ENCODE measurements at places on chromosomes 5 and 9. TPM values are rescaled to one million over a fixed set of nuclear protein-coding genes. Genes with fewer than 3 reads are reported as not detected.

The KCTD16 gene
- 0.19 TPM for total RNA-seq

The TAF11L5 gene
- total RNA-seq = not detected

The VAV2 gene
- 5.2 TPM for total RNA-seq

The IL3 gene
- total RNA-seq = not detected

The KCNV2 gene
- total RNA-seq = not detected

The TLX3 gene
- total RNA-seq = not detected

The NUTM2G gene
- total RNA-seq = not detected

The UBE2R2 gene
- total RNA-seq = 22.4 TPM

DNA sequence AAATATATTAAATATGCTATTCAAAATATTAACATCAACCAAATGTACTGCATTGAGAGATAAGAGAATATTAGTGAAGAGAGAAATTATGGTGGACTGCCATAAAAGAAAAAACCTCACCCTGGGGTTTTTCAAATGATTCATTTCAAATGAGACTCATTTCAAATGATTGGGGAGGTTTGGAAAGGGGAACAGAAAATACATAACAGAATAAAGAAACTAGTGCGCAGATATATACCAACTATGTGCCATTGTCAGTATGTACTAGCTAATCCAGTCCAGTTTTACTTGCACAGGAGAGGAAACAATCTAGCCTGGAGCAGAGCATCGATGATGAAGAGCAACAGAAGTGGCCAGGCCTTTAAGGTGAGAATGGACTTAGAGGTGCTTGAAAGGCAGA is 651.6 kb upstream of the RORB start:
- no peak for DNase-seq

GRCh38 chr9:19926774-19927173 is 137.9 kb upstream of the SLC24A2 start:
- no peak for DNase-seq

DNA sequence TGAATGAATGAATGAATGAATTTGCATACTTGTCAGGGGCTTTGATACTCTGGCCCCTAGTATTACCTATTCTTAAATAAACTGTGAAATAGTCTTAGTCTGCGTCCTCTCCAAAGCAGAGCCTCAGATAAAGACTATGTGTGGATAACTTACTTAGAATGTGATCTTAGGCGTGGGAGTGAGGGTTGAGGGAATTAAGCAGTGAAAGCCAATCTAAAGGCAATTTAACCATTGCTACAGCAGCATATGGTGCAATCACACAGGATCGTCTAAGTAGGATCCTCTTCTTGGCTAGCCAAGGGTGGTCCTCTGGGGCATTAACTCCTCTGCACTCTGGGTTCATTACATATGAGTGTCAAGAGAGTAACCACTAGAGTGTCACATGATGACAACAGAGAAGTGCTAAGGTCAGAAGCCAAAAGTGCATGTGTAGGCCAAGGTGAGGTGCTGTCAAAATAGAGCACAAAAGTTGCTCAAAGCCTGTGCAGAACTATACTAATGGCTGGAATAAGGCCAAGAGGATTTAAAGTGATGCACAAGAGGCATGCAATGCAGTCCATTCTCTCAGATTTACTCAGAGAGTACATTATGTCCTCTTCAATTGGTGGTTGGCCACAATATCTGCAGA is 274.4 kb upstream of the SEMA6A start:
- no peak for DNase-seq

DNA sequence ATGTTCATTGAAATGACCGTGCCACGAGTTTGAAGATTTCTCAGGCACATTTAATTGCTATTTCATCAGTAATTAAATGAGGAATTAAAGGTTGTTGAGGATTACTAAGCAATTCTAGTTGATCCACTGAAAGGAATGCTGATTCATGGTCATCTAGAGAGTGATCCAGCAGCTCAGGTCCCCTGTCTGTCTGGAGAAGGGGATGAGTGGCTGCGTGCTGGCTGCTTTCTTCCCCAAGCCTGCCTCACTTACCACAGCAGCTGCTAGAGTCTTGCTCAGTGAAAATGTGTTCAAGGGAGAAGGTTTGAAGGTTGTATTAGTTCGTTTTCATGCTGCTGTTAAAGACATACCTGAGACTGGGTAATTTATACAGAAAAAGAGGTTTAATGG is 7.8 kb upstream of the TGFBI start:
- no peak for DNase-seq

GRCh38 chr5:37966291-37966690 is 126.5 kb upstream of the GDNF start:
- no peak for DNase-seq

DNA sequence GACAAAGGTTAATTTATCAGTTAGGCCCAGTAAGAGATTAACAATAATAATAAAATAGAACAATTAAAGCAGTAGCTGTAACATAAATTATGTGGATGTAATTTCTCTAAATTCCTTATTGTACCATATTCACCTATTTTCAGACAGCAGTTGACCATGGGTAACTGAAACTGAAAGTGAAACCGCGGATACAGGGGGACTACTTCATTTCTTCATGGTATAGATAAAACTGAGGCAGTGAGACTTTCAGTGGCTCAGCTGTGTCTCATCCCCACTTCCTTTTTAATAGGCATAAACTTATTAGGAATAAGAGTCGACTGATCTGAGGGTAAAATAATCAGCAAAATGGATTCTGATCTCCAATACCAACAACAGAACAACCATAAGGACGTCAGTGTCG is 174.0 kb upstream of the WWC1 start:
- DNase-seq = no peak

GRCh38 chr5:132011622-132012343 is at the start of gene ACSL6:
TSS of gene ACSL6 (minus strand) at chr5:132011658. CDS start at chr5:132011553, 105 bp downstream.
- DNase-seq = no peak

DNA sequence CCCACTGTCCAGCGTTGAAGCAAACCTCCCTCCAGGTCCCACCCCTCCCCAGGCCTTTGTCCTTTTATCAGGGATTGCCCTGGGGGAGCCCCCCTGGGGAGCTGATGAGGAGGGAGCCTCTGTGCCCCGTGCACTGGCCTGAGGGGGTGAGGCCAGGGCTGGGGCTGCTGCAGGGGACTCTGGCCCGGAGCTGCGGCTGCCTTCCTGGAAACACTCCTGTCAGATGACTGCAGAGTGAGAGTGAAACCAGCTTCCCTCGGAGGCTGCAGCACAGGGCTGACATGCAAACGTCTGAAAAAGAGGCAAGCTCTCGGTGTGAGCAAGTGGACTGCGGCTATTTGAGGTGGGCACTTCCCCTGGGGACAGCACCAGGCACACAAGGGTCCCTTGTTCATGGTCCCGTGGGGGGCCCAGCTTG is 4.6 kb upstream of the TRAF2 start:
- DNase-seq = no peak

DNA sequence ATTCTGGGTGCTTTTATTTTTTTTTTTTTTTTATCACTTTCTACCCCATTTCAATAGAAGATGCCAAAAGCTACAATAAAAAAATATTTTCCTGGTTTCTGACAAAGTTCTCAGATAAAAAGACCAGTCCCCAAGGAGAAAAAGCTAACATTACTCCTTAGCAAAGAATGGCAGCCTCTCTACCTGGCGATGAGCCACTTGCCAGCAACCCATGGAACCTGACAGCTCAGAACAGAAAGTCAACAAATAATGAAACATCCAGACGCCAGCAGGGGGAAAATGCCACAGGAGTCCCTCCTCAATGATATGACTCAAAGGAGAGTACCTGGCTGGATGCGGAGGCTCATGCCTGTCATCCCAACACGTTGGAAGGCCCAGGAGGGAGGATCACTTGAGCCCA is 123.2 kb downstream of the MYO10 start:
- DNase-seq = no peak

DNA sequence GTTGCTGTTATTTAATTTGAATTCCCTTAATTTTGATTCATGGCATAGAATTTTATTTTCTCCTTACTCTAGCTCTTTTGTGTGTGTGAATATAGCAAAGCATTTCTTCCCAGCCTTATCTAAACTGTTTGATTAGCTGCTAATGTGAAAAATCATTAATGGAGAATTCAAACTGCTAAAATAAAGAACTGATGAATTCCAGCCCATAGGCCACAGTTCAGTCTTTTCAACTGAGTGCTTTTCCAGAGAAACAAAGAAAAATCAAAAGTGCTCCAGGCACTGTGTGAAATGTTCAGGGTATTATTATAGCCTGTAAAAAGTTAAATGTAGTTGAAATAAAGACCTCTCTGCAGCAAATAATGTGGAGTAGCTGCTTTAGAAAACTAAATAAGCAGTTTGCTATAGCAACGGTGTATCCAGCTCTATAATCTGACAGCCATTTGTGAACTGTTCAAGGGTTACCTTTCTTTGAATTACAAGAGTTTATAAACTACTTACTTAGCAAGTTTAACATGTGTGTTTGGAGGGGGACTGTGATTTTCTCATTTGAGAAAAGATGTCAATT is 123.8 kb downstream of the GIN1 start:
- DNase-seq = no peak

- no peak for DNase-seq
Observed at GRCh38 chr5:21774281-21774680, 1078.9 kb downstream of the CDH12 start.

DNA sequence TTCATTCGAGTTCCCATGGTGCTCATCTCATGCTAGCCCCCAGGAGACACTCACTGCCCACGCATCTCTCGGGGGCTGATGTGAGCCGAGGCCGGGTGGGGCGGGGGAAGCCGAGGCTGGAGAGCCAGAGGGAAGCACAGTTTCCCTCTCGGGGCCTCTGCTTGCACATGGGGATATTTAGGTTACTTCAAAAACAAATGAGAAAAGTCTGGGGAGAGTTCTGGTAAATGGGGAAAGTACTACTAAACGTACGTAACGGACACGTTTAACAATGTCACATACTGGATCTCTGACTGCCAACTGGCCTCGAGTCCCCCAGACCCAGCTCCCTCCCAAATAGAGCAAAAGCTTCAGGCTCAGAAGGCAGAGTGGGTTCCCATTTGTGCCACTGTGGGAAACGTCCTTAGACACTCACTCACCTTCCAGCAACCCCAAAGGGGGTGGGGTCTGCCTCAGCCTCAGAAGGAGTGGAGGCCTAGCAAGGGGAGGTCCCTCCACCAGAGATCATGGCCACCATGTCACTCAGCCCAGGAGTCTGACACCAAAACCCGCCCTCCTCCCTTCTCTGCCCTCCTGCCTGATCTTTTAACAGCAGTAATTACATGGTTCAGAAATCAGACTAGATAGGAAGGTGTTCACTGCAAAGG is 33.8 kb upstream of the NTNG2 start:
- no peak for DNase-seq

DNA sequence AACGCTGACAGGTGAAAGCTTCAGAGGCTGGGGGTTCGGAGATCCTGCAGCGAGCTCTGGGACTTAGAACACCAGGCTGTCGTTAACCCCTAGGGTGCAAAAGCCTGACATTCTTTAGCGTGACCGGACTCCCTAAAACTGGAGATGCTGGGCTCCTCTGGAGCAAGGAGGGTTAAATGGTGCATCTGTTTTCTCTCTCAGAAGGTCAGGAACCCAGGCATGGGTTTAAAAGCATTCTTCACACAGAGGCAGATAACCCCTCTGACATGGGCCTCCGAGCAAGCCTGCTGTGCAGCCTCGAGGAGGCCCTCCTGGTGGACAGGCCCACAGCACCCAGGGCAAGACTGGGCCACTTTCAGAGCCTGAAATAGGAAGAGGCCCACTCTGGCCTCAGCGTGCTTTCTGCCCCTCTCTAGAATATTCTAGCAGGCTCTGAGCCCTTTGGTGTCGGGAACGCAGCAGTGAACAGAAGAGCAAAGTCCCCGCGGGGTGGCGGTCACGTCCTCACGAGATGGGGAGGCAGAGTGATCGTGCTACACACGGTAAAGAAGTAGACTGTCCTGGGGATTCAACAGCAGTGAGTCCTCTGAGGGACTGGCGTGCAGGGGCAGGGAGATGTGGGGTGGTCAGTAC is 124.8 kb downstream of the COL23A1 start:
- no peak for DNase-seq

- no peak for DNase-seq
Observed at GRCh38 chr9:4287386-4287785, 12.5 kb downstream of the GLIS3 start.

- no peak for DNase-seq
Observed at GRCh38 chr5:67200809-67201562, 4.4 kb upstream of the CD180 start.

DNA sequence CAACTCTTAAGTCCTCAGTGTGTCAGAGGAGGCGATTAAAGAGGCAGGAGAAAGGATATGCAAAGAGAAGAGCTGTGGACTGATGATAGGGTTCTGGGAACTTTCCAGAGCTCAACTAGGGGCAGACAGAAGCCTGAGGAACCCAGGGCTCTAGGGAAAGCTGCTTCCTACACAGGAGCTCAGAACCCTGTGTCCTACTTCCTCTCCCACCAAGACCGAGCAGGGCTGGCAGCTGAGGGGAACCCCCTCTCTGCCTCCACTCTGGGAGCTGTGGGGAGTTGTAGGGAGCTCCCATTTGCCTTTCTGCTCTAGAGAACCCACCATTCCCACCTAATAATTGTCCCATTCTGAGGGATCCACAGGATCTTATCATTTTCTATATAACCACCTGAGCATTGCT is 674.3 kb downstream of the ACTL7B start:
- no peak for DNase-seq

DNA sequence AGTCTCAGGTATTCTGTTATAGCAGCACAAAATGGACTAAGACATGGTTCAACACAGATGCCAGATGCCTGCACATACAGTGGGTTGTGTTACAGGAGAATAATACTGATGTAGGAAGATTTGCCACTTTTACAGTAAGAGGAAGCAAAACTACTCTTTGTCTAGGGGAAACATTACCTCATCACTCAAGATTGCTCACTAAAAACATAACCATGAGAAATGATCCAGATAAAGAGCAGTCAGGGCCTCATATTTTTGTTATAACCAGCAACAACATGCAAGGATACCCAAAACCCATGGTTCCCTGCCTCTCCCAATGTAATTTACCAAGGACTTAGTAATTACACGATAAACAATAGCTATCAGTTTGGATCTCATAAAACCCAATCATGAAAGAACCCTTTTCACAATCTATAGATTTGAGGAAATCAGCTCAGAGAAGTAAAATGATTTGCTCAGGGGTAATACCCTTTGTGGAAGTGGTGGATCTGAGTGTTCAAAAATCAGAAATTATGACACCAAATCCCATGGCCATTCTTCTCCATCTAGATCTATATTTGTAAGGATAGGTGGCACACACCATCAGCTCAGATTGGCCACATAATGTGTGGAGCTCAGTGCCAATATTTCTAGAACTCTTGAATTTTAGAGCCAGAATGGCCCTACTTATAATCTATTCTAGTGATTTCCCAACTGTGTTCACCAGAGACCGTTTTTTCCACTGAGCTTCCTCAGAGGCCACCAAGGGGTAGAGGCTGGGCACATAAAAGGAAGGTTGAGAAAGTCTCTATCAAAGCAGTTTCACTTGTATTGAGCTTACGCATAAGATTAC is 27.8 kb downstream of the DPYSL3 start:
- DNase-seq = no peak

DNA sequence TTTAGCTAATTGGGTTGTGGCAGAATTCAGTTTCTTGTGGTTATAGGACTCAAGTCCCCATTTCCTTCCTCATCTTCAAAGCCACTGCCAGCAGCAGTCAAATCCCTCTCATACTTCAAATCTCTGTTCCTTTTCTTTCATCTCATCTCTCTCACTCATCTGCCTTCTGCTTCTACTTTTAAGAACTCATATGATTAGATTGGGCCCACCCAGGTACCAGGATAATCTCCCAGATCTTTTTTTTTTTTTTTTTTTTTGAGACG is 8.0 kb upstream of the REEP5 start:
- DNase-seq = no peak

Data from omental fat pad (tissue), 4 donors.